ENCODE measurements at places on chromosomes 6 and 20.

DNA sequence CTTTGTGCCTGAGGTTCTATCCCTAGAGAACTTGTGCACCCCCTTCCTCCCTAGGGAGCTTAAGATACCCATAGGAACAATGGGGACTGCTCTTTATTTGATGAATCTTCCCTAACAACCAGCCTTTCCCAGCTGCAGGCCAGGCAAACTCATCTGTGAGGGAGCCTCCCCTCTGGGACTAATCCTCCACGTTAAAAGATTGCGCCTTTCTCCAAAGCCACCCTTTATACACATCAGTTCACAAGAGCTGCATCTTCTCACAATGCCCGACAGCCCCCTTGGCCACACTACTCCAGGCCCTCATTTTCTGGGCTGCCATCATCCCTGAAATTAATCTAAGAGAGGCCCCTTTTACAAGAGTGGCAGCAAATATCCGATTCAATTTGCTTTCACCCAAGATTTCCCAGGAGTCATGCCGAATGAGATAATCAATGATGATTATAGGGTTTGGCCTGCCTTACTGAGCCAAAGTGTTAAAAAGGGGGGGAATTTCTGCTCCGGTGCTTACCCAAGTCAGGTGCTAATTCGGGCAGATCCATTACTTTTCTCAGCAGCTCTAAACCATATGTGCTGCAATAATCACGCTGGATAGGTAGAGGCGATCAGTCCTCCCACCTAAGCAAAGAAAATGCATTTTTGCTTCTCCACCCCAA, 336.5 kb downstream of the KIF16B start:
- DNase-seq, result no peak

DNA sequence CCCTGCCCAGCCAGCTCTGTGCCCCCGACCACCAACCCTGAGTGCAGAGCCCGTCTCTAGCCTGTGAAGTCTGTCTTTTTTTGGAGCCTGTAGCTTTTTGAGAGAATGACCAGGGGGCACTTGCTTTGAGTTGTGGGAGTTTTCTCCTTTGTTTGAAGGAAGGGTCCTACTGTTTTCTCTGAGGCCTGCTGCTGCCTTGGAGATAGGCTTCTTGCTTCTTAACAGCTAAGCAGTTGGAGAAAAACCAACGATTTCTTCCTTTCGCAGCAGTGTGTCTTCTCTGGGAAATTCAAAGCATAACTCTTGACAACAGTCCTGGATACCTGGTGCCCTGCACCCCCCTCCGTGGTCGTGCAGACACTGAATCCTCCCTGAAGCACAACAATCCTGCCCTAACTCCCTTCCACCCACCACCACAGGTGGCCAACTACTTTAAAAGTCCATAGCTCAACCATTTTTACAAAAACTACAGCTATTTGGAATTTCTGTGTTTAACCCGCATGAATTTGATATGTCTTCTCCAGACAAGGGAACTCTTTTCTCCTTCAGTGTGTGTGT, 61.0 kb downstream of the FAM50B start:
- no peak for DNase-seq

- DNase-seq, result no peak
Observed at GRCh38 chr20:63446216-63447024, 26.0 kb downstream of the KCNQ2 start.

- no peak for DNase-seq
Observed at GRCh38 chr6:37155394-37156312, 14.3 kb upstream of the PIM1 start.

DNA sequence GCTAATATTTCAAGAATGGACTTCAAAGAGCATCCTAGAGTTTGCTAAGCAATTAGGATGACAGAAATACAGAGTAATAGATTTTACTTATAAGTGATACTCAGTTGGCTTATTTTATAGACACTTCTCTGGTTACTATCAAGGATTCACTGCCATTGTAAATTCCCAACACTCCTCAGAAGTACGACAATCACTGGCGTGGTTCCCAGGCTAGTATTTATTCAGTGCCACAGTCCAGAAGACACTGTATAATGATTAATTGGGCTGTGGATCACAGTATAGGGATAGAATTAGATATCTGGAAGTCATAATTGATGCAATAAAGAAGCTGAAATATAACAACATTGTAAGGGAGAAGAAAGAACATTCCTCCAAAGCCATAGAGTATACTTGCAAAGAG, 15.7 kb downstream of the MANEA start:
- no peak for DNase-seq

DNA sequence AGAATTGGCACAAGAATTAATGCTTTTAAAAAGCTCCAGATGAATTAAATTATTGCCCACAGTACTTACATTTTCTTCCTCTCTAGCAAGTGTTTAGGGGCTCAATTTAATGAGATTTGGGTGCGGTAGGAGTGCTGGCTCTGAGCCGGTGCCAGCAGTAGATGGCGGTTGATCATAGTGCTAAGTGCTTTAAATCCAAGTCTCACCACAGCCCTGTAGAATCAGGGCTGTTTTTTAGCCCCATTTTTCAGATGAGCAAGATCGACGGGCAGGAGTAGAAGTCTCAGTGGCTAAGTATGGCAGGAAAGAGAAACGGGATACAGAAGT, 136.9 kb upstream of the SALL4 start:
- no peak for DNase-seq
